ENCODE measurements at places on chromosomes 3 and 15. TPM values are rescaled to one million over a fixed set of nuclear protein-coding genes. Genes with fewer than 3 reads are reported as not detected.

The SEMA6D gene
- total RNA-seq: 0.71 TPM

The NDUFAF3 gene
- 58.9 TPM for total RNA-seq

The SPATA12 gene
- not detected for total RNA-seq

The PLSCR4 gene
- 4.1 TPM for total RNA-seq

The MYRIP gene
- total RNA-seq: not detected

GRCh38 chr3:151896246-151897012 is 23.0 kb downstream of the SUCNR1 start:
- DNase-seq: no peak

DNA sequence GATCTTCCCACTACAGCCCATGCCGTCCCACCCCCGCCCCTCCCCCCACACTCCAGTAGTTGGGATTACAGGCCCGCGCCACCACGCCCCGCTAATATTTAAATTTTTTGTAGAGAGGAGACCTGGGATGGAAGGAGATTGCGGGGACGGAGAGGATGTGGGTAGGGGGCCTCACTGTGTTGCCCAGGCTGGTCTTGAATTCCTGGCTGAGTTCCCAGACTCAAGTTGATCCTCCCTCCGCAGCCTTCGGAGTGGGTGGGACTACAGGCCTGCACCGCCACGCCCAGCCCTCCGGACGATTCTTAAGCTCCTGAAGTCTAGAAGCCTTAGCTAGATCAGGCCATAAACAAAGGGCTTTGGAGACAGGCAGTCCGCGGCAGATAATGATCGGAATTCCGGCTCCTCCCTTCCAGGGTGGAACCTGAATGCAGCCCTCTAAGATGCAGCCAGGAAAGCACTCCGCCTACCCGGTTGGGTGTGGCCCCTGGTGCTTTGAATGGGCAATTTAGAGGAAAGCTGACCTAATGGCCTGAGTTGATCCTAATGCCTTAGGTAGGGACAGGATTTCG is at the start of gene DPPA2:
Gene DPPA2, minus strand, starts transcription at position 356 of the 569 bp plus-strand sequence. CDS start 1,975 bp downstream, outside the sequence.
- DNase-seq: peak; percentile 2
